ENCODE measurements at places on chromosomes 4 and X.

DNA sequence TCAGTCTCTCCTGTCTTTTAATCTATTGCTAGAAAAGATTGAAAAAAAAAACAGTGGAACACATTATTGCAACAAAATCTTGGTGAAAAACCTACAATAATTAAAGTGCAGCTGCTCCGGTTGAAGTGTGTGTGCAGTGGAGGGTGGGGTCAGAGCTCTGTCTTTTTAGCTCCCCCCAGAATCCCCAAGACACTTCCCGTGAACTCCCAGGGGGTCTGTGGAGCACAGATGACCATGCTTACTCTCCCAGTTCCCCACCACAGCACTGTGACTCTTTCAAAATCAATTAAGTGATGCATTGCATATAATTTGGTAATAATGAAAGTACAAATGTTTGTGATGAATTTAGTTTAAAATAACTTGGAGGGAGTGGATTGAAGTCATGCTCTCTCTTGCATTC, 15.7 kb upstream of the SLC10A4 start:
- no peak for DNase-seq
- H3K27me3 ChIP-seq: no peaks in the 10 kb centered on the region
- H3K27ac ChIP-seq: no peak overlapping the region
- no peaks in the 10 kb centered on the region for H3K4me1 ChIP-seq
- no peaks in the 10 kb centered on the region for H3K36me3 ChIP-seq
- H3K4me3 ChIP-seq: no peak overlapping the region

DNA sequence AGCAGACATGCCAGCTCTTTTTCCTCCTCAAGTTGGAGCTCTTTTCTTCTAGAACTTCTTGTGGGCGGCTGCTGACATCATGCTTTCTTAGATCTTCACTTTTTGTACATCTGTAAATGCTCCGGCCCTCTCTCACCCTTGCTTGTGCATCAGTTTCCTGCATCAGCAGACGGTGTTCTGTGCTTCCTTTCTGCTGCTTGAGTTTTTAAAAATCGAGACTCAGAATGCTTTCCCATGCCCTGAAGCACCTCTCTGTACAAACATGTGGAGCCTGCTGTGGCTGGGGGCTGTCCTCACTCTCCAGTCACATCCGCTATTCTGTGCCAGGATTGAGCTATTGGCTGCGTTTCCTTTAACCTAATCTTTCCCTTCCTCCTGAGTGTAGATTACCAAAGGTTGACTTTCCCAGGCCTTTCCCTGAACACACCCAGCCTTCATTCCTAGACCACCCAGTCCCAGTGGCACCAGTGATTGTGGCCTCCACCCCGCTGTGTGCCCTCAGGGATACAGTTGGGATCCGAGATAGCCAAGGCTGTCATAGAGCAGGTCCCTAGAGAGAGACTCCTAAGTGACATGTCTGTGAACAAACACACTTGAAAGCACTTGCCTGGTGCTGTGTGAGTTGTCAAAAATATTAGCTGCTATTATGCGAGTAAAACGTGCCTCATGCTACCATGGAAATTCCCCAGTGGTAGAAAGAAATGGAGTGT, 41.9 kb downstream of the TNIP2 start:
- H3K36me3 ChIP-seq: no peaks in the 10 kb centered on the region
- DNase-seq: no peak
- H3K27me3 ChIP-seq: no peaks in the 10 kb centered on the region
- H3K4me3 ChIP-seq: no peak overlapping the region
- no peaks in the 10 kb centered on the region for H3K4me1 ChIP-seq
- H3K27ac ChIP-seq: no peak overlapping the region

DNA sequence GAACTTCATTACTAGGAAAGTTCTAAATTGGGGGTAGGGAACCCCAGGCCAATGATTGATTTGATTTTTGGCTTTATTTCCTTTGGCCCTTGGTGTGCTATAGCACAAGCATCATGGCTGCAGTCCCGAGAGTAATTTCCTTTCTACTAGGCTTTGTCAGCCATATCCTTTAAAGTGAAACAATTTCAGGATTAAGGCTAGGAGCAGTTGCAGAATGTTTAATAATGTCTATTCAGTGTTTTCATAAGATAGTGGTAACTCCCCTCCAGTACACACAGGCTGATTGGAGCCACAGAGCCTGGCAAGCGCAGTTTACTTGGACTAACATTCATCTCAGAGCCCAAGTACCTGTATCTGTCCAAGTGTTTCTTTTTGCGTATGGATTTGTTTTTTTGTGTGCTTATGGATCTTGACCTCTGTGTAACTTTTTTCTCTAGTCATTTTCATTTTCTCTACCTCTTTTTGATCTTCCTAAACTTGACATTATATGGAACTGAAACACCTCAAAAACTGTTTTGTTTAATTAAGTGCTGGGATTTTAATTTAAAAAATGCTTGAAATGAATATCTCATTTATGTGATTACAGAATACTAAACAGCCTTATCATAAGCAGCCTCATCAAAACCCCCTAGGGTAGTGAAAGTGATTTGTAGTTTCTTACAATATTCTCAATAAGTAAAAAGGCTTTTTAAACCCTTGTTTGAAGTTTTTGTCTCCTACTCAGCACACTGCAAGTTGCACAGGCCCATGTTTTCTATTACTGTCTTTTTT, 7.5 kb downstream of the STIM2 start:
- no peak overlapping the region for H3K27ac ChIP-seq
- H3K36me3 ChIP-seq: no peaks in the 10 kb centered on the region
- H3K4me3 ChIP-seq: no peak overlapping the region
- H3K4me1 ChIP-seq: peaks cover 3% of the 10 kb centered on the region
- DNase-seq: no peak

GRCh38 chr4:146104541-146104940, 71.0 kb upstream of the LSM6 start:
- H3K27me3 ChIP-seq: no peaks in the 10 kb centered on the region
- H3K4me1 ChIP-seq: no peaks in the 10 kb centered on the region
- DNase-seq: no peak
- no peak overlapping the region for H3K27ac ChIP-seq

DNA sequence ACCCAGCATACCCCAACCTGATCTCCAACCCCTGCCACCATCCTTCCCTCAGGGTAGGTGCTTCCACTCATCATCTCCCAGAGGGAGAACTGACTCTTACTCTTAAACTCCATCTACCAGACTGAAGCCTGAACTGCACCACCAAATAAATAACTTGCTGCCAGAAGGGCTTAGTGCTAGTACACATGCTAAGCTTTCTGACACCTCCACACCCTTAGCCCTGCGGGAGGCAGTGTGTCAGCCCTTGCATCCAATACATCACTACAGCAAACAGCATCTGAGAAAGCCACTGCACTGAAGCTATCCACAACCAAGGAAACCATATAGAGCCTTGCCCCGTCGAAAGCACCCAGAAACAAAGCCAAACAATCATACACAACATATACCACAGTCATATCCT, 68.6 kb upstream of the MCF2 start:
- no peaks in the 10 kb centered on the region for H3K27me3 ChIP-seq
- no peaks in the 10 kb centered on the region for H3K4me1 ChIP-seq
- no peak overlapping the region for H3K27ac ChIP-seq
- no peak overlapping the region for H3K4me3 ChIP-seq
- DNase-seq: no peak

GRCh38 chrX:47502316-47503125, 19.5 kb upstream of the ZNF41 start:
- H3K36me3 ChIP-seq: no peaks in the 10 kb centered on the region
- no peaks in the 10 kb centered on the region for H3K27me3 ChIP-seq
- no peak overlapping the region for H3K27ac ChIP-seq
- H3K4me3 ChIP-seq: no peak overlapping the region
- DNase-seq: no peak

GRCh38 chr4:76028350-76028765, 5.1 kb upstream of the CXCL10 start:
- no peaks in the 10 kb centered on the region for H3K4me1 ChIP-seq
- H3K4me3 ChIP-seq: no peak overlapping the region
- H3K27me3 ChIP-seq: no peaks in the 10 kb centered on the region
- DNase-seq: no peak
- no peaks in the 10 kb centered on the region for H3K36me3 ChIP-seq
- no peak overlapping the region for H3K27ac ChIP-seq

DNA sequence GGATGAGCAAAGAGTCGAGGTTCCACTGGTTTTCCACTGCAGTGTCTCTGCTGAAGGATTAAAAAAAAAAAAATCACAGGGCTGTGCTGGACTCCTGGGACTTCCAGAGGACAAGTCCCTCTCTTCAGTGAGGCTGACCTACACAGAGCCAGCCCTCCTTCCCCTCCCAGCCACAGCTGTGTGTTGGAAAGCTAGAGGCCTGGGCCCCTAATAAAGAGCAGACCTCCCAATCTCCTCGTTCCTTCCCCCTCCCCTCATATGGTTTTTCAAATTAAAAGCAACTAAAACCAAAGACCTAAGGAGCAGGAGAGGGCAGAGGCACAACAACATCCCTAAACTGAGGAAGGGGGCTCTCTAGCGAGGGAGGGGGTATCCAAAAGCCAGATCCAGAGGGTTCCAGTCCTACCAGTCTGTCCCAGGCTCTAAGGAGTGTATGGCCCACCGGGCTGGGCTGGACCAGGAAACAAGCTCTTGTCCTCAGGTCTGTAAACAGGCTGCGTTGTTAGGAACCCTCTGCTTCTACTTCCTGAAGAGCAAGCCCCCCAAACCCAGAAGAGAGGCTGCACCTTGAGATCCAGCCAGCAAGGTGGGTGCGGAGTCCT, 4.0 kb upstream of the PDGFRA start:
- H3K36me3 ChIP-seq: no peaks in the 10 kb centered on the region
- H3K27me3 ChIP-seq: peaks cover 38% of the 10 kb centered on the region
- peak; percentile 42 for DNase-seq
- peak overlapping the region; percentile 59 for H3K4me3 ChIP-seq

DNA sequence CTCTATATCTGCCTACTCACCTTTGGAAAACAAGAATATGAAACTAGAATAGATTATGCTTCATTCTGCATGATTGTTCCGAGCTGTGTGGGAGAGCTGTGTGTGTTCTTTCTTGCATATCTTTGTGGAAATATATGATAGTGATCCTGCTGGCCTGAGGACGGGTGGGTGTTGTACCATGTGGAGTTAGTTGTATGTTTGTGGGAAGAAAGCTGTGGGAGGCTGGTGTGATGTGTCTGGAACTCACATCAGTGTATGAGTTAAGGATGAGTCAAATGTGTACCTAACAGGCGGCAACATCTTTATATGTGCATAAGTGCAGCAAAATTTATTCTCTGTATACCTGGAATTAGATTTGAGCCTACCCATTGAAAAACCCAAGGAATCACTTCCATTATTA, 208.1 kb upstream of the ADGRL3 start:
- H3K27me3 ChIP-seq: no peaks in the 10 kb centered on the region
- H3K4me1 ChIP-seq: no peaks in the 10 kb centered on the region

GRCh38 chrX:79440336-79440735, 73.2 kb upstream of the ITM2A start:
- H3K27ac ChIP-seq: no peak overlapping the region
- no peaks in the 10 kb centered on the region for H3K4me1 ChIP-seq
- DNase-seq: no peak
- no peaks in the 10 kb centered on the region for H3K36me3 ChIP-seq

DNA sequence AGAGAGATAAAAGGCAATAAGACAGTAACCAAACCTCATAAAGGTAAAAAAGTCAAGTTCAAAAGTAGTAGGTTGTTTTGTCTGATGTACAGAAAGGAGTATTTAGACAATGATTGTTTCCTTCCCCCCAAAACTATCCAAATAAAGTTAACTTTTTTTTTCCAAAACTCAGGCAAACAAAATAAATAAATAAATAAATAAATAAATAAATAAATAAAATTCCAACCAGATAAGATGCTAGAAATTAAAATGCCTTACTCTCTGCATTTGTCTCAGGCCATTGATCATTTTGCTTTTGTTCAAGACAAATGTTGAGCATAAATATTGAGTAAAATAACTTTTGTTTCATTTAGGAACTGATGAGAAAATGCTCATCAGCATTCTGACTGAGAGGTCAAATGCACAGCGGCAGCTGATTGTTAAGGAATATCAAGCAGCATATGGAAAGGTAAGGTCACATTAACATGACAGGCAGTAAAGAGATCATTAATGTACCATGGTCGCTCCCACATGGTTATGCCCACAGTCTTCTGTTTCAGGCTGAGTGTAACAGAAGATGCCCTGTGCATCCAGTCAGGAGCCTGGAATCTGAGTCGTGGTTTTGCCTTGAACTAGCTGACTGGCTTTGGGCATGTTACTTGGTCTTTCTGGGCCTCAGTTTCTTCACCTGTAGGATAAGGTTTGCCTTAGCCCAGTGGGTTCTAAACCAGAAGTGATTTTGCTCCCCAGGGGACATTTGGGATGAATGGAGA, 27.3 kb downstream of the ANXA3 start:
- no peak for DNase-seq
- no peak overlapping the region for H3K27ac ChIP-seq
- H3K4me3 ChIP-seq: no peak overlapping the region
- H3K27me3 ChIP-seq: no peaks in the 10 kb centered on the region
- no peaks in the 10 kb centered on the region for H3K36me3 ChIP-seq
- no peaks in the 10 kb centered on the region for H3K4me1 ChIP-seq

DNA sequence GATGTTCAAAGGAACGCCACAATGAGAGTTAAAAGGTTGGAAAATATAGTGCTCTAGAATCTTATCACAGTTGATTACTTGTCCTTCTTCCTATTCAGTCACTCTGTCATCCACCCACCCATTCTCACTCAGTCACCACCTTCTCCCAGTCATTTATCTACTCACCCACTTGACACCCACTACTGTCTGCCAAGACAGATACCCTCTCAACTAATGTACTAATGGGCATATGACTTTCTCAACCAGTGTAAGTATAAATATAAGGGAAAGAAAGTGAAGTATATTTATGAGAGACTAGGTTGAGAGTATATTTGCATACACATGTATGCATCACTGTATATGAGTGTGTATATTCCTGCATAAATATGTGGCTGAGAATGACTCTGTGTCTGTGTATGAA, 20.0 kb downstream of the MID2 start:
- no peak overlapping the region for H3K27ac ChIP-seq
- H3K27me3 ChIP-seq: no peaks in the 10 kb centered on the region
- no peak overlapping the region for H3K4me3 ChIP-seq
- no peaks in the 10 kb centered on the region for H3K4me1 ChIP-seq

DNA sequence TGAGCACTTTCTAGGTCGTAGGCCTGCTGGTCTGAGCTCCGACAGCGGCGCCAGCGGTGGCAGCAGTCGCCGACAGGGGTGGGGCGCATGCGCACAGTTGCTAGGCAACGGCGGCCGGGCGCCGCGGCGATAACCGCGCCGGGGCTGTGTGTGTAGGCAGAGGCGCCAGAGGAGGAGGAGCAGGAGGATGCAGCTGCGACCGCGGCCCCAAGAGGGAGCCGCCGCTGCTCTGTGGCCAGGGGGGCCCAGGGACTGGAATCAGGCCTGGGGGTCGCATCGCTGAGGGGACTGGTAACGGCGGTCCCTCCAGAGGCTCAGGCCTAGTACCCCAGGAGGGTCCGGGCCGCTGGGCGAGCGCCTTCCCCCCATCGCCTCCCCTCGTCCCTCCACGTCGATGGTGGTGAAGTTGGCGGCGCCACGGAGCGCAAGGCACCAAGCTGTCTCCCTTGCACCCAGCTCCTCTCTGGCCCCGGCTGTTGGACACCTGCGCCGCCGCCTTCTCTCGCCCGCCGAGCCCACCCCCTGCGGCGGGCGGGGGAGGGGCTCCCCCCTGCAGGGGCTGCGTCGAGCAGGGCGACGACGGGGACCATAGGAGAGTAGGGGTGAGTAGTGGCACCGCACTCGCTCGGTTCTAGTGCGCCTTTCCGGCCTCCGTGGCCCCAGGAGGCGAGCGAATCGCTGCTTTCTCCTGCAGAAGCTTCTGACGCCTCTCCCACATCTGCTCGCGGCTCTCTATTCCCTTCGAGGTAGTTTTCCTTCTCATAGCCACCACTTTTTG, 58.6 kb upstream of the ZC4H2 start:
- peak; percentile 71 for DNase-seq
- peak within 1 kb of the TSS; percentile 73 for H3K27ac ChIP-seq
- H3K4me1 ChIP-seq: no peaks in the 10 kb centered on the region
- no peaks in the 10 kb centered on the region for H3K36me3 ChIP-seq
- H3K4me3 ChIP-seq: peak within 1 kb of the TSS; percentile 38

Measured in uterus (tissue), 4 donors.